ENCODE measurements at places on chromosomes 5 and 9.

DNA sequence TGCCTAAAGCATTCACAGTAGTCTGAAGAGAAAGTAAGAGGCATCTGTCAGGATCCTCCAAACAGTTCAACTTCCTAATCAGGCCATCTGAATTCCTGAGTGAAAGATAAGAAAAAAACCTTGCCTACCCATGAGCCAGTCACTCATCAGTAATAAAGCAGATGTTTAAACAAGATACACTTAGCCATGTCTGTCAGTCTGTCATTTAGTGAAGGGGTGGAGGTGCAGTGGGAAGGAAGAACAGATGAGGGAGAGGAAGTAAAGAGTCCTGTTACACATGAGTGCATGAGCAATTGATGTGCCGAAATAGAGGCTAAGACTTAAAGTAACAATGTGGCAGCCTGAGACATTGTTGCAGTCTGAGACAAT lies 29.9 kb upstream of the DMRTA1 start:
- no peak for DNase-seq

GRCh38 chr5:36242534-36243485 lies 1.1 kb upstream of the NADK2 start:
- no peak for DNase-seq

DNA sequence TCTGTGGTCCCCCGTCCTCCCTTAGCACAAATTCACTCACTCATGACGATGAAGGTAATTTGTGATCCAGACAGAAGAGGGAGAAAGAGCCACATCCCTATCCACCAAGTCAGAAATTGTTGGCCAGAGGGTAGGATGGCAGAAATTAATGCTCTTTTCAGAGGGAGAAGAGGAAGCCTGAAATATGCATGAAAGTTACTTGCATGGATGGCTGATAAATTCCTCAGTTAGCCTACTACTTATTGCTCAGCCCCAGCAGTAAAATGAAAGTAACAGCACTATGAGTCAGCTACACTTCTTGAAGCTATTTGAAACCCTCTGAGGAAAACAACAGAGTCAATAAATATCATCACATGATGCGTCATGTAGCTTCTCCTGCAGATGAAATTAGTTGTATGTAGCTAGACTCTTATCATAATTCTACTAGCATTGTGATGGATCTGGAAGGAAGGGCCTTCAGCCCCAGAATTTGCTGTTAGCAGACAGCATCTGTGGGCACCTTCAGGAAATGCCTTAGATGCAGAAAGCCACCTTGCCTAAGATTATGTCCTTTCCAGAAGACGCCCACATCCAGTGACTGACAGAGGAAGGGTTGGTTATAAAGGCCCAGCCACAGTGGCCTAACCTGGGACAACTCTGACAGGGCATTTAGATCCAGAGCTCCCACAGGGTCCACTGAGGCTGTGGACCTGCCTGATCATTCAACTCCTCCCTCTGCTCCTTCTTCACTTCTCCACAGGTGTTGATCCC lies 81.2 kb upstream of the CCDC112 start:
- no peak for DNase-seq

DNA sequence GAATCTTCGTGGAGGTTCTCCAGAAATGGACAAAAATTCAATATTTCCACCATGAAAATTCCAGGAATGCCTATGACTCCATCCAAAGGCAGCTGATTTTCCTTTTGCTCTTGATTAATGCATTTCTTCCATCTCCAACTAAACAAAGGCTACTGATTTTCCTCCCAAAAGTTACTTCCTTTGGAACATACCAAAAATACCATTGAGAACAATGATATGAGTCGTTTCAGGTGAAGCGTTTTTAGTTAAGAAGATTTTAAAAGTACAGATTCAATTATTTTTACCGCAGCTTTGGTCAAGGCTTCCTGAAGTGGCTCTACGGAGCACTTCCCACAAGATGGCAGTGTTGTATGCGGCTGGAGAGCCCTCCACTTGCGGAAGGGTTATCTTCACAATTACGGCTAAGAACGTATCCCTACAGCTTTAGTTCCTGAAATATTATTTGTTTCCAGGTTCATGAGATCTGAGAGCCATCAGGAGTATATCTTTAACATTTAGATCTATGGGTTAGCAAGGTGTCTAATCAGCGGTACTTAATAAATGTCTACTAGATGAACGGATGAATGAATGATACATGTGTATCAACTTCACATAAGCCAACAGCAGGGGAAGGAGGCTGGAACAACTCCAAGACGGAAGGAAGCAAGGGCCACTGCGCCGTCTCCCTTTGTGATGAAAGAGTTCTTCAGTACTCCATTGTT lies 35.9 kb upstream of the ARSB start:
- DNase-seq = peak; percentile 63

GRCh38 chr5:154044581-154044980 lies 5.8 kb downstream of the MFAP3 start:
- no peak for DNase-seq

DNA sequence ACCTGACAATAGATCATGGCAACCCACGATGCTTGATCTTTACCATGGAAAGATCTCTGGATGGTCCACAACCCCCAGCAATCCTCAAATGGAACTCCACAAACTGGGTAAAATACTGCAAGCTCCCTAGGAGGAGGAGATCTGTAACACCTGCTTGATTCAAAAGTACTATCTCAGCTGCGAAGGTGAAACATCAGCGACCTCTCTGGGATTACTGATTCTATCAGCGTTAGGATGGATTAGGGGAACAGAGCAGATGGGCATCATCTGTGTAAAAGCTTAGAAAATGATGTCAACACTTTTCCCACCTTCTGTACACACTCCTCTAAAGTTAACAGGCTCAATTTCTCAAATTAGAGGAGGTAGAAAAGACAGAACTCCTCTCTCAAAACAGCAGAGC lies 31.5 kb upstream of the TRPC7 start:
- no peak for DNase-seq

- DNase-seq = no peak
These were observed 18.3 kb downstream of the CMBL start for GRCh38 chr5:10289353-10289752.

Measured in nephron progenitor cell (in vitro differentiated cells).